ENCODE measurements at places on chromosomes 5 and 9.
A peak's percentile ranks its signal among the peaks of the same experiment; 100 is the strongest.

GRCh38 chr9:911005-911404 lies 65.5 kb upstream of the DMRT3 start:
- DNase-seq = no peak

DNA sequence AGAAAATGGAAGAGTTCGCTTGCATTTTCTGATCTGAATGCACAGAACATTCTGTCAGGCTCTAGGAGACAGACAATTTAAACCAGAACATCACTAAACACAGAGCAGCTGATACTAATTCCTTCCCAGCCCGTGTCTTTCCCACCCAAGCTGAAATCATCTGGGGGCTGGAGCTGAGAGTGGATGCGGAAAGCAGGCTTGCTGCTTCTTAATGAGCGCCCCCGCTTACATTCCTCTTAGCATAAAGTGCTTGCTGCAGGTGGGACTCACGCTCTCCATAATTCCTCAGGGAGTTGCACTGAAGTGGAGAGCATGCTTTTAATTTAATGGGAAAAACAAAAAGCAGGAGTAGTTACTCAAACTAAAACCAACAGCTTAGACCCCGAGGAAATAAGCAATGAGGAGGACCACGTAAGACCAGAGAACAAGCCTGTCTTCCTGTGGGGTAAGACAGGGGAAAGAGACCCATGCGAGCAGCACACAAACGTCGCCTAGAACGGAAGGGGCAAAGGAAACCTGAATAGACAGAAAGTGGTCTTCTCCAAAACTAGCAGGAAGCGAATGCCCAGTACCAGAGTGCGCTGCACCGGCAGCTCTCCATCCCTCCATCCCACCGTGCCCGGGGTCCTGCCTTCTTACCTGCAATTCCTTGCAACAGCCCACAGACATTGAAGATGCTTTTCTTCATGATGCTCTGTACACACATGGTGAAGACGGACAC lies 139.3 kb downstream of the LHFPL2 start:
- DNase-seq = no peak

GRCh38 chr9:114911167-114911821 lies 19.1 kb downstream of the TNFSF8 start:
- DNase-seq = peak; percentile 48

DNA sequence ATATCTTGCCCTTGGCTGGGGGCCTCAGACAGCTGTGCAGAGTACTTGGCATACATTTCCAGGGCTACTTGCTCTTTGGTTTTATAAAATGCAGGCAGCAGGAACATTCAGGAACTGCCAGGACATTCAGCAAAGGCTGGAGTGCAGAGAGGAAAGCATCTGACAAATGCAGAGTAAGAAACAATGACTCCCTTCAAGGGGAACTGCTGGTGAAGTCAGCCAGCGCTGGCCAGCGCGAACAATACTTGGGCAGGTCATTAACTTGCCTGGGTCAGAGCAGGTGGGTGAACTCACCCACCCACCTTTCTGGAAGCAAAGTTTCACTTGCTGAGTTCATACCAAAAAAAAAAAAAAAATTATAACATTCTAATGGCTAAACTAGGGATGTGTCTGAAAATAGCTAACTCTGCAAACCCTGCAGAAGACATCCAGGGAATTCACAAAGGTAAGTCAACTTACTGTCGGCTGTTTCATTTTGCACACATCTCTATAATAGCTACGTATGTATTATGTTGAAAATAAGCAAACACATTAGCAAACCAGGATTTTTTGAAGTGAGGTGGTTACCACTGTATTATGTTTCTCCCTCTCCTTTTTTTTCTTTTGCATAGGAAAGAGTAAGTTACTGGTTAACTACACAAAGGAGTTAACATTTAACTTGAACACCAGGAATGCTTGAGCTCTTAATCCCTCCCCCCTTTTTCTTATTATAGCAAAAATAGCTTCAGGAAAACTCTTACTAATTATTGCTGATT lies 152.2 kb downstream of the GLIS3 start:
- no peak for DNase-seq

DNA sequence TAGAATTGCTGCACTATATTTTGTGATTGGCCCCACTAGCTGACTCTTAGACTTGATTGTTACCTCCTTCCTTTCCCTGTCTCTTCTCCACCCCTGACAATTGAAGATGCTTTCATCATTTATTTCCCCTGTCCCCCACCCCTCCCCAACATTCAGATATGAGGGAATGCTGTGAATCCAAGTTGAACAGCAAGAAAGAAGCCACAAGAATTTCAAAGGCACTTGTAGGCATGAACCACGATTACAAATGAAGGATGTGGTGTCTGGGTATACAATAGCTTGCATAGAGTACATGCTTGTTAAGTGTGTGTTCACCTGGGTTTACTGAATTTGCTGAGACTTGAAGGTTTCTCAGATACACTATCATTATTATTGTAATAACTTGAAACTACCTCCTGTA lies 78.3 kb upstream of the TRIO start:
- no peak for DNase-seq

DNA sequence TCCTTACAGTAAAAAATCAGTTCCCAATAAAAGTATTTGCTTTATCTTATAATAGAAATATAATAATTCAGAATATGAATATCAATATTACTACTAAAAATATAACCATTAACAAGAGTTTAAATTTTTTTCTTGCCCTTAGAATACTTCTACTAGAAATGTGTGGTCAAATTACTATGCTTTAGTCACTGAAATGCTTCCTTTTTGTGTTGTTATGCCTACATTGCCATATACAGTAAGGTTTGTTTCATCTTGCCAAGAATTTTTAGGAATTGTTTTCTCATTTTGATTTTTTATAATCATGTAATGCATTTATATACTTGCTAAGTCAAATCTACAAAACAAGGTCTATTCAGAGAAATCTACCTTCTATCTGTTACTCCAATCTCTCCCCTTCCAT lies 181.7 kb downstream of the CDK5RAP2 start:
- DNase-seq = no peak

DNA sequence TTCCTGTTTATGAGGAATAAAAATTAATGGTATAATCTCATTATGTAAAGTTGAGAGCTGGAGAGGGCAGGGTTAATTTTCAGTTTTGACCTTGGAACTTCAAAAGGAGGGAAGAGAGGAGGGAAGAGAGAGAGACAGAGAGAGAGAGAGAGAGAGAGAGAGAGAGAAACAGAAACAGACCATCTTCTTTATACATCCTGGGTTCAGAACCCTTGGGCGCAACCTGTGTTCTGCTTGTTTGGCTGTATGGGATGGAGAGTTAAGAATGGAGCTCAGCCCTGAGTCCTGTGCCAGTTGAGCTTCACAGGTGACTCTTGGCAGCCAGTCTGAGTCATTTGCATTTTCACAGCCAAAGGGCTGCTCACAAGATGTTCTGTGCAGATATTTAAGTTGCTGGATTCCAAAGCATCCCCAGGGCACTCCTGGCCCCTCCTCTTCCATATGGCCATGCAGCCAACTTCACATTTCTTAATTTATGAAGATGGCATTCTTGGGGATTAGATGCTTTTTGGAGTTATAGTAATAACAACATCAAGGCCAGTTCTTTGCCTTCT lies 143.5 kb downstream of the CARTPT start:
- no peak for DNase-seq

DNA sequence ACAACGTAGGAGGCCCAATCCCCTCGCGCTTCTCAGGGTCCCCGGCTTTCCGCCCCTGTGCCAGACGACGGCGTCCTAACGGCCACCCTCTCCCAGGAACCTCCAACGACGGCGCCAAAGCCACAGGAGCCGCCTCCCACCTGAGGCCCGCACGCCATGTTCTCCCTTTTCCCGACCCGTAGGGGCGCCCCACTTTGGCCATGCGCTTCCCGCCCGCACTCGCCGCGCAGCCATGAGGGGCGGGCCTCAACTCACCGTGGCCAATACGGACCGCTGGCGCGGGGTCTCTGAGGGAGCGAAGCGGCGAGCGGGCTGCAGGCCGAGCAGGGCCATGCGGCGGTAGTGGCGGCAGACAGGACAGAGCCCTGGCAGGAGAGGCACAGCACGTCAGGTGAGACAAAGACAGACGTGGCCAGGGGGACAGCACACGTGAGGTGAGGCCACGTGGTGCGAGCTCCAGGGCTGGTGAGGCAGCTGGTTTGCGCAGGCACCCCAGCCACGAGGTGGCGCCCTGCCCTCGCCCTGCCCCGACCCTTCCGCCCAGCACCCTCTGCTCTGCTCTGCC lies 1005.5 kb upstream of the PTPRD start:
- DNase-seq = no peak

- DNase-seq = no peak
These were observed 81.8 kb downstream of the ZNF618 start for GRCh38 chr9:113957821-113958341.

DNA sequence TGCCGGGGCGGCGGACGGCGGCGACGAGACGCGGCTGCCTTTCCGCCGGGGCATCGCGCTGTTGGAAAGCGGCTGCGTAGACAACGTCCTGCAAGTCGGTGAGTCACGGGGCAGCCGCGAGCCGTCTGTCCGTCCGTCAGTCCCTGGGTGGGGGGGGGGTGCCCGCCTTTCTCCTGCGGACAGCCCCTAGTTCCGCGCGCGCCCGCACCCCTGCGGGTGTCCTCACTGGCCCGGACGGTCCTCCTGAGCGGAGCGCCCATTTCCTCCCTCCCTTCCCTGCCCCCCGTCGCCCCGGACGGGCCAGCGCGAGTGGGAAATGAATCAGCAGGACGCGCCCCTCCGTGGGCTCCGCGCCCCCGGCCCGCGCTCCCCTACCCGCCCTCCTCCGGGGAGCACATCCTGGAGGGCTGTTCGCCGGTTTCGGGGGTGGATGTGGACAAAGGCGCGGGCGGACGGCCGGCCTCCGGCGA lies 828 bp downstream of the ZSWIM6 start:
- no peak for DNase-seq

GRCh38 chr9:129839324-129840023 lies 4.2 kb downstream of the USP20 start:
- DNase-seq = no peak

DNA sequence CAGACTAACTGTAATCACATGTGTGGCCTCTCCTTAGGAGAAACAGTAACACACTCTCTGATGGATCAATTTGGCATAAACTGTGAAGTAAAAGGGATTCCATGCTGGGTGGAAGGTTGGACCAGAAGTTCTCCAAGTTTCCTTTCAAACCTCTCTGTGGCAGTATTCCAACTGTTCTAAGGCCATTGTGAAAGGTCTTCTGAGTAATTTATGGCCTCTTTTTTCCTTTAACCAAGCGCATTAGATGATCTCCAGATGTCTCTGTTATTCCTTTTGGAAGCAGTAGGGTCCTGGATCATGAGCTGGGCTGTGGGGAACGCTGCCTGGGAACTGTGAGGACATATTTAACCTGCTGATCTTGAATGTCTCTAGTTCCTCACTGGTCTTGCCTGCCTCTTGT lies 80.6 kb upstream of the IL6ST start:
- no peak for DNase-seq

- no peak for DNase-seq
These were observed 53.7 kb downstream of the RGMB start for GRCh38 chr5:98827161-98827560.

- DNase-seq = no peak
These were observed 2.3 kb upstream of the IRX2 start for GRCh38 chr5:2753452-2754420.

GRCh38 chr5:3225201-3225960 lies 370.3 kb upstream of the IRX1 start:
- DNase-seq = no peak

DNA sequence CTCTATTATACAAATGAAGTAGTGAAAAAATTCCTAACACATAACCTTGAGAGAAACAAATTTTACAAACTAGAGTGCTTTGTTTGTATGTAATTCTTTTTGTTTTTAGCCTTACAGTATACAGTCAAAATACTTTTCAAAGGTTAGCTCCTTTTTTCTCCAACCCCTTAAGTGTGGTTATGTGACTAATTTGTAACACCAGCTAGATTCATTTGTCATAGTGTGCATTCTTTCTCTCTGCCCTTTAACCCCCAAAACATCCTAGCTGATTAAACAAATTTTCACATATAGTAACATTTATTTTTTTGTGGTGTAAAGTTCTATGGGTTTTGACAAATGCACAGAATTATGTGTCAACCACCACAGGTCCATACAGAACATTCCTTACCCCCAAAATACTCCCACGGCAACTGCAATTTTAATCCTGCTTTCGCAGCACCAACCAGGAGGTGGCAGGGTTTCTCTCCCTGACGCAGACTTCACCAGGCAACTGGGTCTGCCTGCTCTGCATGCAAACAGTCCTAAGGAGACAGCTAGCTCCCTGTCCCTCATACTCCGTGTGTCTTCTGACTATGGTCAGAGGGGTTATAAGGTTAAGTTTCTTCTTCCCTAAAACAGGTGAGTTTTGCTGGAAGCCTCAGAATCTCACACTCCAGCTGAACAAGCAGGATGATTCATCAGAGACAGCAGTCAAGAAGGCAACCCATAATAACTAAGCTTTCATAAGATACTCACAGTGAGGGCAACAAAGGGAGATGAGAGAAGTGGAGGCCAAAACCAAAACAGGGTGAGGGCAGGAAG lies 44.5 kb upstream of the NR5A1 start:
- DNase-seq = peak; percentile 22

DNA sequence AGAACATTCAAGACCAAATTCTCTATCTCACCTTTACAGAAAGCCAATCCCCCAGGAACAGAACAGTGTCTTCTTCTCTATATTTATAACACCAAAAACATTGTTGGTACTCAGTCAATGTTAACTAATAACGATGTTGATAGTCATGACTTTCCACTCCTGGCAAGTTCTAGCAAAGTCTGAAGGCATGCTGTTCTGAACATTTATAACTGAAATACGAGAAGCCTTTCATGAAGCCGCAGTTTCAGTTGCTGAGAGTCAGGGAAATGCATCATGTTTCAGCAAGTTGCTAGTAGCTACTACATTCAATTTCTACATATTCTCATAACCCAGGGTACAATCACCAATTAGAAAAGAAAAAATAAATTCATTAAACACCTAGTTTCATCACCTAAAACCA lies 301.4 kb downstream of the PDE4D start:
- no peak for DNase-seq

- DNase-seq = no peak
These were observed 103.8 kb upstream of the LIFR start for GRCh38 chr5:38660194-38660668.

DNA sequence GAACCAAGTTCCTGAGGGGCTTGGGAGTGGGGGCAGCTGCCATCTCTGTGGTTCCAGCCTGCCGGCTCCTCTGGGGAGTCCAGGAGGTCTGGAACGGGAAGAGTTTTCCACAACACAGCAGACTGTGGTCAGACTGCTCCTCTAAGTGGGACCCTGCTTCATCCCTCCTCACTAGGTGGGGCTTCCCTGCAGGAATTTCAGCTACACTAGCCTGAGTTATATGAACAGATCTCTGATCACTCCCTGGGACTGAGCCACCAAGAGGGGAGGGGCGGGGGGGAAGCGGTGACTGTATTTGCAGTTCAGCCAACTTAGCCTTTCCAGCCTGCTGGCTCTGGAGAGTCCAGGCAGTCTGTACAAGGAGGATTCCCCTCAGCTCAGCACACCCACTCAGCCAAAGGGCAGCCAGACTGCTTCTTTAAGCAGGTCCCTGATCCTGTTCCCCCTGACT lies 19.4 kb downstream of the DTWD2 start:
- DNase-seq = no peak

GRCh38 chr5:81269751-81270393 lies 31.5 kb upstream of the ZCCHC9 start:
- no peak for DNase-seq

- no peak for DNase-seq
These were observed 48.4 kb downstream of the ANKRD33B start for GRCh38 chr5:10612251-10612650.

Measured in putamen (tissue), 1 donor.